ENCODE measurements at places on chromosomes 5 and 9. TPM values are rescaled to one million over a fixed set of nuclear protein-coding genes. Genes with fewer than 3 reads are reported as not detected.

Gene CDKN2B-AS1
- total RNA-seq, result 6.2 TPM

Gene RASEF
- total RNA-seq, result not detected

Gene CTSV
- total RNA-seq, result 8.1 TPM

Gene NOTCH1
- 9.1 TPM for total RNA-seq

Gene CCL21
- total RNA-seq, result not detected

Gene NAIF1
- 14.0 TPM for total RNA-seq

Gene OTP
- not detected for total RNA-seq

Gene GMCL2
- not detected for total RNA-seq

Gene STKLD1
- 1.4 TPM for total RNA-seq

Gene SLC4A9
- not detected for total RNA-seq

Gene PTPDC1
- 11.5 TPM for total RNA-seq

Gene UBE2D2
- 80.0 TPM for total RNA-seq

Gene AQP7
- total RNA-seq, result not detected

Gene ABLIM3
- 75.5 TPM for total RNA-seq

Gene PCDHB5
- total RNA-seq, result 0.63 TPM

Gene TAF11L10
- total RNA-seq, result not detected

Gene PCDHB11
- total RNA-seq, result 0.77 TPM

Gene FGF18
- total RNA-seq, result 0.06 TPM

Gene ACTBL2
- not detected for total RNA-seq

Gene SPATA6L
- total RNA-seq, result 0.19 TPM

Gene CLINT1
- total RNA-seq, result 64.8 TPM

Gene CDH18
- total RNA-seq, result 0.06 TPM

Gene SNAPC3
- total RNA-seq, result 41.0 TPM

Gene NR4A3
- 0.19 TPM for total RNA-seq

Gene CHSY3
- 7.6 TPM for total RNA-seq

Gene SLC6A18
- not detected for total RNA-seq

All from LHCN-M2 (cell line).